ENCODE measurements at places on chromosomes 5 and 9.

DNA sequence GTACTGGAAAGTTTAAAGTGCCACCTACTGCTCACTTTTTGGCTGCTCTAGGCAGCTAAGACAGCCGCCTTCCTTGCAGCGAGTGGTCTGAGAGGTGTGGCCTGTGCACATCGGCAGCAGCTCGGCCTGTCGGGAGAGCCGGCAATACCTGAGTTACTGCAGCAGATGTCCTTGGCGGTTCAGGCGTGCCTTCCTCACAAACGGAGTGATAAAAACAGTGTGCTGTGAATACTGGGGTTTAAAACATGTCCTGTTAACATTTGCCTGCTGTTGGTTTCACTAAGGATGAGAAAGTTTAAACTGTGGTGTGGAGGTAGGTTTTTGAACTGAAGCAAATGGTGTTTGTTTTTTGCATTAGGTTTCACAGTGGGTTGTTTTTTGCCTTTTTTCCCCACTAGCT is 12.9 kb downstream of the TRAF2 start:
- peak; percentile 16 for DNase-seq

DNA sequence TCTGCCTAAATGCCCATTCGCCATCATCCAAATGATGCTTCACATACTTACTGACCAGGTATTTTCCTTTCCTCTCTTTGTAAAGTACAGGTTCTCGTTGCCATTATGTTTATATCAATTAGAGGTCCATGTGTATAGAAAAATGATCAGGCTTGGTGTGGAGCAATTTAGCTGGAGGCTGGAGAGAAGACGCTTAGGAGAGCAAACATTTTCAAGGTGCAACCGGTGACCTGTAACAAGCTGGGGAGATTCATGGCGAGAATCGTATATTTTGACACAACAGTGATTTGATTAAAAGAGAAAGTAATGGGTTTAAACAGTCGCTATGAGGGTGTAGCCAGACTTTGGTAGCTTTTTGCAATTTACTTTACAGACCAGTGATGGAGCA is 170.9 kb upstream of the TBCA start:
- DNase-seq = no peak

GRCh38 chr9:137030538-137031527 is 1.1 kb downstream of the FUT7 start:
- DNase-seq = no peak

GRCh38 chr5:56671571-56671970 is 143.8 kb upstream of the MAP3K1 start:
- no peak for DNase-seq

DNA sequence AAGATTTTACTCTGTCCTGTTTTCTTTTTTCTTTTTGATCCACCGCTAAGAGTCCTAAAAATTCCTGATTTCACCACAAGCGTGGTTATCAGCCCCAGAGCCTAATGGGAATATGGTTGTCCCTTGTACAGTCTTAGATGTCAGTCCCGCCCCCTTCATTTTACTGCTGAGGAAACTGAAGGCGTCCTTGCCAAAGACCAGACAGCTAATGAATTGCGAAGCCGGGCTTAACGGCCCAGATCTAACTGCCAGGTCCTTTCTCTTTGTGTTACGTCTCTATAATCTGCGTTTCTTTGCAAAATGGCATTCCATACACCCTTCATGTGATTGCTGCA is 497 bp downstream of the NSA2 start:
- peak; percentile 29 for DNase-seq

DNA sequence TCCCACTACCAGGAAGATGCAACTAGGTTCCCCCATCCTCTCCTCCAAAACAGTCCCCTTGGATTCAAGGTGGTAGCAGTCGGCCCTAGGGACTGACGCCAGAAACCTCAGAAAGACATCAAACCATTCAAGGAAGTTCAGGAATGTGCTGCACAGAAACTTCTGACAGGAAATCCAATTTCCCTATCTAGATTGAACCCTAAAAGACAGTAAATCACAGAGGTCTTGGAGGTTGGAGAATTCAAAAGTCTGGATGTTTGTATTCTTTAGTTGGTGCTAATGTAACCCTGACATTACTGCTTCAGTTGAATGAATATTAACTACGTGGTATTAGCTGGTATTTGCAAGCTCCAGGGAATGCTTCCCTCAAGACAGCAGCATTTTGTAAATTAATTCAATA is 125.3 kb downstream of the SYK start:
- DNase-seq = no peak

DNA sequence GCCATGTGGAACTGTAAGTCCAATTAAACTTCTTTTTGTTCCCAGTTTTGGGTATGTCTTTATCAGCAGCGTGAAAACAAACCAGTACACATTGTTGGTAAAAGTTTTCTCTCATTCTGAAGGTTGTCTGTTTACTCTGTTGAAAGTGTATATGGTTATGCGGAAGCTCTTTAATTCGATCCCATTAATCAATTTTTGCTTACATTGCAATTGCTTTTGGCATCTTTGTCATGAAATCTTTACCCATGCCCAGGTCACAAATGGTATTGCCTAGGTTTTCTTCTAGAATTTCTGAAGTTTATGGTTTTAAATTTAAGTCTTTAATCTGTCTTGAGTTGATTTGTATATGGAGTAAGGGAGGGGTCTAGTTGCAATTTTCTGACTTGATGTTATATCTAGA is 1901.9 kb downstream of the MAT2B start:
- no peak for DNase-seq

DNA sequence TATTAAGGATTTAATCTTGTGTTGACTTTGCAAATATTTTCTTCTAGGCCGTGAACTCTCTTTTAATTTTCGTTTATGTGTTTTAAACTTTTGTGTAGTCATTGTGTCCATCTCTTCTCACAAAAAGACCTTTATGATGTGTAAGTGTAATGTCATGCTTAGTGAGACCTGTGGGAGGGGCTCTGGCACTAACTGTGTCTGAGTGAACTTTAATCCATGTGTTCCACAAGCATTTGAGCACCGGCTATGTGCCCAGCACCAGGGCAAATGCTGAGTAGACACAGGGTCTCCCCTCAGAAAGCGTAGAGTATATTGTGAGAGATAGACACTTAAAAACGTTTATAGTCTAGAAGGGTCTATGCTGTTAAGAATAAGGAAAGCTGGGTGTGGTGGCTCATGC is 272.6 kb upstream of the TUT7 start:
- DNase-seq = no peak

- no peak for DNase-seq
Observed at GRCh38 chr9:111720174-111720573, 58.8 kb downstream of the GNG10 start.

- no peak for DNase-seq
Observed at GRCh38 chr5:31124651-31125305, 68.7 kb upstream of the CDH6 start.

GRCh38 chr5:35149041-35149440 is 81.2 kb downstream of the PRLR start:
- DNase-seq = no peak

DNA sequence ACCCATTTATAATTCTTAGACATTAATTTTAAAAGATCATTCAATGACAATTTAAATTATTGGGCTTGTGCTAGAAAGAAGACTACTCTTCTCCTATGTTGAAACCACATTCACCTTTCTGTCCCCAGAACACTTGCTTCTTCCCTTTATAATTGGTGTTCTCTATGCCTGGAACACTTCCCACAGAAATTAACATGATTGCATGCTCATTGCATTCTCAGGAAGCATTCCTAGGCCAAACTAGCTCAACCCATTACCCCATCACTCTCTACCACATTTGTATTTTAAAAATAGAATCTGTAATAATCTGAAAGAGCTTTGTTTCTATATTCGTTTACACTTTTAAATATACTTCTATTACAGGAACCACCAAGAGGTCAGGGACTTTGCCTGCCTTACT is 184.7 kb downstream of the MEF2C start:
- DNase-seq = no peak

DNA sequence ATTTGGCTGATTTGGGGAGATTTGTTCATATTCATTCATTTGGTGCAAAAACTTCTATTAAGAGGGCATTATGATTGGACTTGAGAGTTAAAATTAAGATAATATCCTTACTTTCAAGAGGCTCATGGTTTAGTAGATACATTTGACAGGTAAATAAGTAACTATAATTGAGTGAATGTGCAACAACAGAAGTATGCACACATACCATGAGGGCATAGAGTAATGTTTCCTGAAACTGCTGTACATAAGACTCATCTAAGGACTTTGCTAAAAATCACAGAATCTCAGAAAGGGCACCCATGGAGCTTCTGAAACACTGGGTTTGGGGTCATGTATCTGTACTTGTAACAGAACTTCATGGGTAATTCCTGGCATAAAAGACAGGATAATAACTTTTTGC is 70.1 kb upstream of the PPP2R2B start:
- no peak for DNase-seq

- no peak for DNase-seq
Observed at GRCh38 chr9:38020151-38021076, 48.6 kb downstream of the SHB start.

DNA sequence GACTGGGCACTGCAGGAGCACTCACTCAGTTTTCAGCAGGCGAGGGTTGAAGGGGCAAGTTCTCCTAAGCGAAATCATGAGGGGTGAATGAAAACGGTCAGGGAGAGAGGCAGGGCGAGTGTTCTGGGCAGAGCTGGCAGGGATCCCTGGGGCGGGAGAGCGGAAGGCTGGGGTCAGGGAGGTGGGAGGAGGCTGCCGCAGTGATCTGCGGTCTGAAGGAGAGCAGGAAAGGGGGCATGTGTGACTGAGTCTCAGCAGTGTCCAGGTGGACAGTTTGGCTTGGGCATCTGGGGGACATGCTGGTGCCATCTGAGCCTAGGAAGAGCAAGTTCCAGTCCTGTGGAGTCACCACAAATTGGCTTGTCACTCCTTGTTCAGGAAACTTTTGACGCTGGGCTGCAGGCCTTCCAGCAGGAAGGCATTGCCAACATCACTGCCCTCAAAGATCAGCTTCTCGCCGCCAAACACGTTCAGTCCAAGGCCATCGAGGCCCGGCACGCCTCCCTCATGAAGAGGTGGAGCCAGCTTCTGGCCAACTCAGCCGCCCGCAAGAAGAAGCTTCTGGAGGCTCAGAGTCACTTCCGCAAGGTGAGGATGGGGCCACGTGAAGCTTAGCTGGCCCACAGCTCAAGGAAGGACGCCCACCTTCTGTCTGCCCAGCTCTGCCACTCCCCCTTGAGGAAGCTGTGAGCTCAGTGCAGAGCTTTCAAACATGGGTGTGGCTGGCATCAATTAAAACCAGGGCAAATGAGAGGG is 31.1 kb downstream of the DYNC2I2 start:
- no peak for DNase-seq

DNA sequence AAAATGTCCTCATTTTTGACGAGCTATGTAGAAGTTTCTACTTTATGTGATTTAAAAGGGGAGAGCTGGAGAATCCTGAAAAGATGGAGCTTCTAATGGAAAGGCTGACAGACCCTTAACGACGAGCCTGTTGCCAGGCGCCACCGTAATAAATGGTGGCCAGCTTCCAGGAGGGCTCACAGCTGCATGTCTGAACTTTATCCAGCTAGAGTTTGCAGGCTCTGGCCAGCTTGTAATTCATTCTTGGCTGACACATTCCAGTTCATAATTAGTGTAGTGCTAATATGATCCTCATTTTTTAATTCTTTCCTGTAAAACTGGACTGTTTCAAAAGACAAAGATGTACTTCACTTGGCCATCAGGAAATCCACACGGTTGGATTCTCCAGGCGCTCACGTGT is 246.7 kb downstream of the GAS1 start:
- DNase-seq = no peak

- peak; percentile 71 for DNase-seq
Observed at GRCh38 chr5:32004404-32004803, 169.7 kb downstream of the GOLPH3 start.

DNA sequence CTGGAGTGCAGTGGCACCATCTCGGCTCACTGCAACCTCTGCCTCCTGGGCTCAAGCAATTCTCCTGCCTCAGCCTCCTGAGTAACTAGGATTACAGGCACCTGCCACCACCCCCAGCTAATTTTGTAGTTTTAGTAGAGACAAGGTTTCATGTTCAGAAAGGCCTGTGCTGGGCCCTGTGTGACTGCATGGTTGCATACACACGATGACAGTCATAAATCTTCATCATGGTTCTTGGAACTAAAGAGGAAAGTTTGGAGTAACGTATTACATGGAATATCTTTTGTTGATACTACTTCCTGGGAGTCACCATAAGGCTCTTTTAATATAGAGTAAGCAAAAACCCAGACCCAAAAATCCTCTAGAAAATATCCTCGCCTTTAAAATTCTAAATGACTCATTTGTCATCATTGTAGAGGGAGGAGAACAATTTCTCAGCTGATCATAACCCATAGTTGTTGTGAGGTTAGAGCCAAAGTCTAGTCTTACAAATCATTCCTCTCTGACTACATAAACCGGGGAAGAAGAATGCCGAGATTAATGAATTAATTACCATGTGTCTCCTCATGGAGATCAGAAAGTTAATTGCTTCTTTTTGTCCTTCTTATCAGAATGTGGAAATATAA is 47.0 kb downstream of the KLF9 start:
- DNase-seq = no peak

DNA sequence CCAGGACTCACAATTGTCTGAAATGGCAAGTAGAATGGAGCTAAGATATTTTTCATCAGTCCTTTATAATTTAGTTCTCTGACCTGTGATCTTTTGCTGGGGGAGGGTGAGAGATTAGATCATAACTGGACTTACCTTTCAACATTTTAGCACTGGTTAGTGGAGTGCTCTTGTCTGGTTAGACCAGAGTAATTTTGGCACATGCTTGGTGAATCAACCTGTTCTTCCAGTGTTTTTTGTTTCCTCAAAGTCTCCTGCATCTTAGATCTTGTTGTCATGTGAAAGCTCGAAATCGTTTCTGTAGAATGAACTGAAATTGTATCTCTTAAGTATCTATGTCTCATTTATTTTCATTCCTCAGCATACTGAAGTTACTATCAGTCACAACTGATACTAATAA is 122.4 kb downstream of the TLE4 start:
- DNase-seq = no peak

GRCh38 chr9:97737429-97737828 is 40.3 kb upstream of the XPA start:
- peak; percentile 11 for DNase-seq

DNA sequence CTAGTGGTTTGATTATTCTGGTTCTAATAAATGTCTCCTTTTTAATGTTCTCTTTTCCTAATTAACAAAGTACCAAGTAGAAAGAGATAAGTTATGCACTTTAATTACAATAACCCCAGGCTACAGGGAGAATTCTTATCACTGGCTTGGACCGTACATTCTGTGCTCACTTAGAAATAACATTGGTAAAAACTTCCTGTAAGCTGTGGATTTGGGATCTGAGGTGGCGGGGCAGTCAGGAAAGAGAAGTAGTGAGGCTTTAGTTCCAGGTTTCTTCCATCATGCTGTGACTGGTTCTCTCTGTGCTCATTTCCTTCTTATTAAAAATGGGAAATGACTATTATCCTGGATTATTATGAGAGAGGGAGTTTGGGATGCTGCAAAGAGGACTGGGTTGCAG is 142.0 kb downstream of the EGFLAM start:
- no peak for DNase-seq
